ENCODE measurements at places on chromosomes 2 and 18. TPM values are rescaled to one million over a fixed set of nuclear protein-coding genes. Genes with fewer than 3 reads are reported as not detected.

NDUFB3 gene
- total RNA-seq, result 37.0 TPM

IRS1 gene
- total RNA-seq, result 1.3 TPM

IL36RN gene
- total RNA-seq, result not detected

FOXI3 gene
- not detected for total RNA-seq

PSMA8 gene
- 0.19 TPM for total RNA-seq

KIAA2012 gene
- total RNA-seq, result not detected

SGPP2 gene
- 0.68 TPM for total RNA-seq

HRH4 gene
- total RNA-seq, result 0.74 TPM

WNT6 gene
- total RNA-seq, result not detected

GALNT13 gene
- total RNA-seq, result 0.44 TPM

TMEM237 gene
- 4.0 TPM for total RNA-seq

FSHR gene
- total RNA-seq, result not detected

WDR35 gene
- total RNA-seq, result 3.2 TPM

ALLC gene
- not detected for total RNA-seq

ERFE gene
- not detected for total RNA-seq

CPLX4 gene
- not detected for total RNA-seq

DPY30 gene
- total RNA-seq, result 31.1 TPM

CPSF3 gene
- total RNA-seq, result 21.7 TPM

SRD5A2 gene
- not detected for total RNA-seq
